Activated naive CD8-positive, alpha-beta T cell treated with anti-CD3 and anti-CD28 coated beads, Interleukin-2, amount 50 U/mL, for 16 hours (primary cell): ENCODE measurements at places on chromosomes 3 and 15.

- peak; percentile 18 for DNase-seq
Measured at GRCh38 chr3:108153451-108153981, 62.7 kb upstream of the CD47 start.

GRCh38 chr3:72093270-72093991, 308.5 kb upstream of the PROK2 start:
- no peak for DNase-seq

DNA sequence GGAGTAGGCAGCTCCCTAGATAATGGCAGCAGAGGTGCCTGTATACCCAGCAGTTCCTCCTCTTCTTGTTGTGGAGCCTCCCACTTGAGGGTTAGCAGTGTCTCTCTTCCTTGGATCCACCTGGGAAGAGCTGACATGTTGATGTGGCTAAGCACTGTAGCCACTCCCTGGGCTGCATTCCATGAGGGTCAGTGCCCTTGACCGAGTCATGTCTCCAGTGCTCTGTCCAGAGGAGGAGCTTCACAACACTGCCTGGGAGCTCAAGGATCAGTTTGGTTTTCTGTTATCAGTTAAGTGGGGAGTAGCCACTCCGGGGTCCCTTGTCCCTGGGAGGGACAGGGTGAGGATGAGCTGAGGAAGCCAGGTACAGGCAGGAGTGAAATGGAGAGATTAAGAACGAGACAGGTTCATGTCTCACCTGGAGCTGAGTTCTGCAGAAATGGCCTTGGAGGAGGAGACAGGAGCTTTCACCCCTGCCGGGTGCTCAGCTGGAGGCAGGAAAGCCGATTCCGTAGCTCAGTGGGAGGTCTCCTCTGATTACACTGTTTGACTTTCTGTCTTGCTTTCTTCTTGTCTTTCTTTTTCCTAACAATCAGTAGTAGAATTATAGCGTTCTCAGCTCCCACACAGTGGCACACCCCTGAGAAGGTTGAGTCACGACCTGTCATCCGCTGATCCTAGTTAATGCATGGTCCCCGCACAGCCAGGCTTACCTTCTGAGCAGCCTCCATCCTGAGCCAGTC, 57.9 kb upstream of the SEC22A start:
- DNase-seq = no peak

GRCh38 chr15:74228723-74229081, 7.4 kb upstream of the CCDC33 start:
- DNase-seq = no peak

- DNase-seq = no peak
Measured at GRCh38 chr3:38029400-38030125, at the start of gene PLCD1. TSS of gene PLCD1 (minus strand) at chr3:38029642. CDS start at chr3:38029539, 103 bp downstream.

GRCh38 chr3:39275963-39276593, 3.8 kb downstream of the CX3CR1 start:
- no peak for DNase-seq

DNA sequence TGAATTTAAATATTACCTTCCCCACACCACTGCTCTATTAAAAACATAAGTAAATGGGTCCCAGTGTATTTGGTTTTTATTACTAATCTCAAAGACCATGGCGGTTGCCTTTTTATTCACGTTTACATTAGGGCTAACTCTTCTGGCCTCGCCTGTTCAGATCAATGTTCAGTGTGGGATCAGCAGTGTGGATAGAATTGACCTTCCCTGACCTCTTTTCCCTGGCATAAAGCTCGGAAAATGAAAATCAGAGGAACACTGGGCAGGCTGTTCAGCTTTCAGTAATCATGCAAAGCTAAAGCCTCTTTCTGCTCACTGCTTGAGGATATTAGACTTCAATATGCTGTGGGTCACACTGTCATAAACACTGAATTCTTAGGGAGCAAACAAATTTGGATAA, 422.6 kb upstream of the ONECUT1 start:
- no peak for DNase-seq

- no peak for DNase-seq
Measured at GRCh38 chr3:35932995-35933394, 293.7 kb downstream of the ARPP21 start.

DNA sequence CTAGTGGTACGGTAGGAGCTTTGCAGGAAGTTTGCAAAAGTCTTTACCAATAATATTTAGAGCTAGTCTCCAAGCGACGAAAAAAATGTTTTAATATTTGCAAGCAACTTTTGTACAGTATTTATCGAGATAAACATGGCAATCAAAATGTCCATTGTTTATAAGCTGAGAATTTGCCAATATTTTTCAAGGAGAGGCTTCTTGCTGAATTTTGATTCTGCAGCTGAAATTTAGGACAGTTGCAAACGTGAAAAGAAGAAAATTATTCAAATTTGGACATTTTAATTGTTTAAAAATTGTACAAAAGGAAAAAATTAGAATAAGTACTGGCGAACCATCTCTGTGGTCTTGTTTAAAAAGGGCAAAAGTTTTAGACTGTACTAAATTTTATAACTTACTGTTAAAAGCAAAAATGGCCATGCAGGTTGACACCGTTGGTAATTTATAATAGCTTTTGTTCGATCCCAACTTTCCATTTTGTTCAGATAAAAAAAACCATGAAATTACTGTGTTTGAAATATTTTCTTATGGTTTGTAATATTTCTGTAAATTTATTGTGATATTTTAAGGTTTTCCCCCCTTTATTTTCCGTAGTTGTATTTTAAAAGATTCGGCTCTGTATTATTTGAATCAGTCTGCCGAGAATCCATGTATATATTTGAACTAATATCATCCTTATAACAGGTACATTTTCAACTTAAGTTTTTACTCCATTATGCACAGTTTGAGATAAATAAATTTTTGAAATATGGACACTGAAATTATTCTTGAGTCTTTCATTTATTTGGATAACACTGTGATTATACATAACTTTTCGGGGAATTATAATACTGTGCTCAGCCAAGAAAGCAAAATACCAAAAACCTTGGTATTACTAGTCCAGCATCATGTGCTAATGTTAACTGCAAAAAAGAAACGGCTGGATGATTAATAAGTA, 2.2 kb downstream of the SOX2 start:
- DNase-seq = no peak

DNA sequence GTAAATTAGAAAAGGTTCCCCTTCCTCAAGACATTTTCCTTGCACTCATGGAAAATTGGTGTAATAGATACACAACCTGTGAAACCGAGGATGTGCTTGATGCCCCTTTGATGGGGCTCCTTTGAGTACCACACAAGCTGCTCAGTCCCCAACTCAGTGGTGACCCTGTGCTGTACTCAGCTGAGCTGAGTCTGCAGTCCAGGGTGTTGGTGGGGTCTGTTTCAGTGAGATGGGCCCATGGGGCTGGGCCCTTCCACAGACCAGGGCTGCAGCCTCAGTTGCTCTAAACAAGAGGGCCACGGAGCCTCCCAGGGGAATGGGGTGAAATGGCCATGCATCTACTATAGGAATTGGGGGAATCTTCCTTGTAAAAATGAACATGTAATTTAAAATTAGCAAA, 39.3 kb downstream of the KY start:
- DNase-seq = no peak

DNA sequence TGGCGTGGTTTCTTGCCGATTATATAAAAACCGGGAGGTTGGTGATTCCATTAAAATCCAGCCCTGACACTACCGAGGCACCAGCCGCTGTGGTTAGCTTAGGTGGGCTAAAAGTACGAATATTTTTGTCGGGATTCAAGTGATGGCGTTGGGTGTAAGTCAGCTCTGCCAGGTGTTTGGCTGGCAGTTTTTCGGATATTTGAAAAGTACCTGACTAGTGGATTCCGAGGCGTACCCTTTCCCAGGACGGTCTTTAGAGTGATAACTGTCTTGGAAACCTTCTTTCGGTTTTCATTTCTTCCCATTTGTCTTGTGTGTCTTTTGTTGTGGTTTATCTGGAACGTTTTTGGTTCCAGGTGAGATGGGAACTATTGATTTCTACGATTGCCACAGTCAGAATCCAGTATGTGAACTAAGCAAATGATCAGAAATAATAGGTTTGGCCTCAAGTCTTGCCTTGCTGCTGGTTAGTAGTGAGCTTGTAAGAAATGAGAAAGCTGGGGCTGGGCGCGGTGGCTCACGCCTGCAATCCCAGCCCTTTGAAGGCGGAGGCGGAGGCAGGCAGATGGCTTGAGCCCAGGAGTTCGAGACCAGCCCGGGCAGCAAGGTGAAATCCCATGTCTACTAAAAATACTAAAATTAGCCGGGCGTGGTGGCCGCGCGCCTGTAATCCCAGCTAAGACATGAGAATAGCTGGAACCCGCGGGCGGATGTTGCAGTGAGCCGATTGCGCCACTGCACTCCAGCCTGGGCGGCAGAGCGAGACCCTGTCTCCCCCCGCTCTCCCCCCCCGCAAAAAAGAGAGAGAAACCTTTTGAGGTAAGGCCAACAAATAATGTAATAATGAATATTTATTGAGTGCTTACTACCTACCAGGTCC, 1.4 kb downstream of the FYTTD1 start:
- DNase-seq = no peak
